ENCODE measurements at places on chromosomes 4 and X.

GRCh38 chrX:150854856-150855255 is 43.6 kb downstream of the CD99L2 start:
- DNase-seq, result no peak

DNA sequence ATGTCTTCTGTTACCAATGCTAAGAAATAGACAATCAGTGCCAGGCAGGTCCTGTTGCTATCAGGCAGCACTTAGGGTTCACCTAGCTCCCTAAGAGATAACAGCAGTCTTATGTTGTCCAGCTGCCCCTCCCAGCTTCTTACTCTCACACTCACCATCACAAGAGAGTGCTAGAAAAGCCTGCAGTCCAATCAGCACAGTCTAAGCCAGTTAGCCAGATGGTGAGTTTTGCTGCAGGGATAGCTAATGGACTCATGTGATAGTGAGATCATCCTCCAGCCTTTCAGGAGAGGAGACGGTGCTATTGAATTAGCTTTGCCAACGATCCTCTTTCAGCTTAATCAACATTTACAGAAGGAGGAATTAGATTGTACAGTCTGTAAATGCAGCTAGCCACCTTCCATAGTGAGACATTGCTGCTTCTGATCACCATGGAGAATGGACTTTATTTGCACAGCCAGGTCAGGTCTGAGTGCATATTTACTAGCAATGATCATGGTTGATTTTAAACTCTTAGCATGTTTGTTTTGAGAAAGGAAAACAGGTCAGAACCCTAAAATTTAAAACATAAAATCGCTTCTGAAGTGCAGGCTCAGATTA is 438.3 kb downstream of the CENPC start:
- no peak for DNase-seq

DNA sequence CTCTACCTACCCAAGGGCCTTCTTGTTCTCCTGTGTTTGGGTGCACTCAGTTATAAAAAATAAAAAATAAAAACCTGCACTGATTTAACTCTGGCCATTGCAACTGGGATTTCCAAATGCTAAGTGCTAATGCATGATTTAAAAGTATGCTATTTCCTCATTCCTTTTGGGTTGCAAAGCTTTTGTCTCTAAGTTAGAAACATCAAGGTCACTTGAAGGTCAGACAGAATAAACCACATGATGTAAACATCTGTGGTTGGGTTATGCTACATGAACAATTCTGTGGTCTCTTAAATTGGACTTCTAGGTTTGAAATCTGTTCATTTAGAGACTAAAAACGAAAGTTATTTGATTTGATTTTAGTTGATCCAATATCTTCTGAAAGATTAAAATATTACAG is 1547.4 kb upstream of the TENM3 start:
- DNase-seq, result no peak

DNA sequence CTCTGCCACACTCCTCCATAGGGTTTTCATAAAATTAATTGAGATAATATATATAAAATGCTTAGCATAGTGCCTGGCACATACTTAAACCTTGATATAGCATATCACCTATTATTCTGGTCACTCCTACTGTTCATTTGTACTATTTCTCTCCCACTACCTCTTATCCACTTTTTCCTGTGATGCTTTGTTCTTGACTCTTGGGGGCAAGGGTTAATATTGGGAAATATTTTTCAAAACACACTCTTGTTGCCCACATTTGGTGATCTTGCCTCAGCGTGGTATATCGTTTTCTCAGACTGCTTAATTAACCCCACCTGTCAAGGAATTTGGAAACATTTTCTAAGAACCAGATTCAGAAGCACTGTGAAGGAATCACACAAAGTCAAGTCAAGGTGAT is 16.3 kb downstream of the SERPINA7 start:
- no peak for DNase-seq

DNA sequence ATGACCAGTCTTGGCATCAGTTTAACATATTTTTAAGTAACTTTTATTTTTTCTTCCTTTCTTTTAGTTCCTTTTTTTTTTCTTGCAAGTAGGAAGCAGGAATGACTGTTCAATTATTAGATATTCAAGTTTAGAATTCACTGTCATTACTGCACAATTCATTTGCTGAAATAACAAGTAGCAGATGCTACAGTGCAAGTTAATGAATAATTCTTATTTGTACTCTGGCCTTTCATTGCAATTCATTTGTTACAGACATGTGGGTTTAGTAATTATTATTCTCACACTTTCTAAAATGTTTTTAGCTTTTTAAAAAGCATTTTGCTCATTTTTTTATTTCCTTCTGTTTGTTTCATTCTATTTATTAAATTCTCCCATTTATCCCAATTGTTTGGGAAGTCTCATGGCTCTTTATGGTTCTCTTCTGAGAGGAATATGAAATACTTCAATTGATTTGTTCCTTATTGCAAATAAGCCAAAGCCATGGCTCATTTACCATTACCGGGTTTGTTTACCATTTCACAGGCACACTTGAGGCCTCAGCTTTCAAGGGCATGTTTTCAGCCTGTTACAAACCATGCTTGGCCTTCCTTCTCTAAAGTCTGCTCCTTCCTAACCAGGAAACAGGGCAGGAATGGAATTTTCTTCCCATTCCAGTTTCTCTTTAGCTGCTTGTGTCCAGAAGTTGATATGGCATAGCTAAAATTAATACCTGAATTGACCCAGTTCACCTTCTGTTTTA is 4.6 kb upstream of the DCAF4L1 start:
- DNase-seq, result no peak

DNA sequence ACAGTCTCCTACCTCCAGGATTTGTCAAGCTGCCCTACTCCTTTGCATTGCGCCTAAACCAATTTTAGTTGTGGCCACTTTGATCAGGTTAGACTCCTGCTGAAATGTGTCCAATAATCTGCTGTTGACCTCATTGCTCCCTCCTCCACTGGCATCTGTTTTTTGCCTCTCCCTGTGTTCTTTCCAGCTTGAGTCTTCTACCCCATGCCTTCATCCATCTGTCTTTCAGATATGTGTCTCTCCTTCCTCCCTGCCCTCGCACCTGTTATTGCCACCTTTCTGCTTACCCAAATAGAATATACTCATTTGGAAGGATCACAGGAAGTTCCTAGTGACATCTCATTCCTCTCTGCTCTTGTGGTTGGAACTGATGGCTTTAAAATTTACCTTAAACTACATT is 366.6 kb upstream of the CLNK start:
- DNase-seq, result no peak

GRCh38 chr4:182881914-182882313 is 35.3 kb downstream of the DCTD start:
- DNase-seq, result no peak

- no peak for DNase-seq
Observed at GRCh38 chr4:91170768-91171167, 1043.6 kb downstream of the CCSER1 start.

DNA sequence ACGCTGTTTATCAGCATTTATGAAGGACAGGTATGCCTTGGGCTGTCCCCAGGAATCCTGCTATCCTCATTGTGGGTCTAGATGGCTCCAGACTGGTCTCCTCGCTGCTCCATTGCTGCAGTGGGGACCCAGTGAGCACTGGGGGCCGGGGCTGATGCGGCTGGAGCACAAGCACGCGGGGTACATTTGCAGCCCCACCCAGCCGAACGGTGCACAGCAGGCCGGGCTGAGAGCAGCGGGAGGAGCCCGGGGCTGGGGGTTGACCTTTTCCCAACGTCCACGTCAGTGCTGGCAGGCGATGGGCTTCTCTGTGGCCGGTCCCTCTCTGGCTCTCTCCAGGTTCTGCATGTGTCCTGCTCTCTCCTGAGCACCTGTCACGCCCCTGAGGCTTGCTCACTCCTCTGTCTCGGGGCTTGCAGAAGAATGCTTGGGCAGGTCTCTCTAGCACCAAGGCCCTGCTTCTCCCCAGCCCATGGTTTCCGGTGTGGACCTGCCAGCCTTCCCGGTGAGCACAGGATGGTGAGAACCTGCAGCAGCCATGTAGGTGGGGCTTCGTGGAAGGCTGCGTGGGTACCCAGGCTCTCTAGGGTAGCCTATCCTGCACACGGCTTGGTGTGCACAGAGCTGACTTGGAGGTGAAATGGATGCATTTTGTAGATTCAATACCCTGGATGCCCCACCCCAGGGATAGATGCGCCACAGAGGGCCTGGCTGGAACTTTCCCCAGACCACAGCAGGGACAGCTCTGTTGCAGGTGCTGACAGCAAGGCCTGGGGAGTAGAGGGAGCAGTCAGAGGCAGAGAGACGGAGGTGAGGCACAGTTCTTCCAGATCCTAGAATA is 89.1 kb upstream of the ADRA2C start:
- DNase-seq, result no peak

DNA sequence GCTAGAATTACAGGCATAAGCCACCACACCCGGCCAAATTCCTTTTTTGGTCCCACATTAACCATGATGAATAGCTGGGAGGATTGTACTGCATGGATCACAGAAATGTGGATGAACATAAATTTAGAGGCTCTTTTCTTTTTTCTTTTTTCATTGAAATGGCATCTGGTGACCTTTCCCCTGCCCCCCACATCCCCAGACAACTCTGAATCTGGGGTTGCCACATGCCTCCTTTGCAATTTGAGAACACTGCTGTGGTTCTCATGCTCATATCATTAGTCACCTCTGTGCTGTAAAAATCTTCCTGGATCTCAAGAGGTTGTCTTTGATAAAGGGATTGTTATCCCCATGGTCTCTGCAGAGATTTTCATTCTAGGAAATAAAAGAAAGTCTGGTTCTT is 22.8 kb upstream of the FMR1NB start:
- no peak for DNase-seq

- DNase-seq, result no peak
Observed at GRCh38 chrX:49191574-49192011, 5.4 kb upstream of the PRICKLE3 start.

DNA sequence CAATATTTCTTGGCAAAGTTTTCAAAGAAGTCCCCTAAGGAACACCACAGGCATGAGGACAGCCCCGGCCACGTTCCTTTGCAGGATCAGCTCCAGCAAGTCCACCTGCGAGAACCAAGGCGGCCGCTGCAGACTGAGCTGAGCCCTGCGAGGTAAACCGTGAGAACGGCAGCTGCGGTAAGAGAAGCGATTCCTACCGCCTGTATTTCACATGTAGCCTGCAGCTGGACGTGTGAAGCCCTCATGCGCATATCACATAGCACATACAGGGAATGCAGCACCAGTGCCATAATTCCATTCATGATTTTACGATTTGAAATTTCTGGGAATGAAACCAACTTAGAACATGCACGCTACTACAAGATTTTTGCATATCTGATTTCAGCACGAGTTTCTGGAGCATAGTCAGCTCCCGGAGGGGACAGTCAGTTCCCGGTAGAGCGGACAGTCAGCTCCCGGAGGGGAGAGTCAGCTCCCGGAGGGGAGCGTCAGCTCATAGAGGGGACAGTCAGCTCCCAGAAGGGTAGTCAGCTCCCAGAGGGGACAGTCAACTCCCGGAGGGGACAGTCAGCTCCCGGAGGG is 41.7 kb downstream of the FGFRL1 start:
- no peak for DNase-seq

- no peak for DNase-seq
Observed at GRCh38 chrX:16033331-16033730, 90.0 kb upstream of the GRPR start.

DNA sequence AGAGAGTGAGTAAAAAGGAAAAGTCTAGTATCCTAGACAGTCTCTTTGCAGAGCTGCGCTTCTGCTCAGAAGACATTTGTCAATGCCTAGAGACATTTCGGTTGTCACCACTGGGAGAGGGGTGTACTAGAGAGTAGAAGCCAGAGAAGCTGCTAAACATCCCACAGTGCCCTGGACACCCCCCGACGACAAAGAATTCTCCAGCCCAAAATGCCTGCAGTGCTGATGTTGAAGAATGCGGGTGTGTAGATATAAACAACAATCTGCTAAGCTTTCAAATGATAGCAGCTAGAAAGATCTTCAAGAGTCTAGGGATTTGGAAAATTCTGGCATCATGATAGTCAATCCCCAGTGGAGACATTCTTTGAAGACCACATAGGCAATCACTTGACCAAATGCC is 90.1 kb downstream of the PALLD start:
- DNase-seq, result no peak

DNA sequence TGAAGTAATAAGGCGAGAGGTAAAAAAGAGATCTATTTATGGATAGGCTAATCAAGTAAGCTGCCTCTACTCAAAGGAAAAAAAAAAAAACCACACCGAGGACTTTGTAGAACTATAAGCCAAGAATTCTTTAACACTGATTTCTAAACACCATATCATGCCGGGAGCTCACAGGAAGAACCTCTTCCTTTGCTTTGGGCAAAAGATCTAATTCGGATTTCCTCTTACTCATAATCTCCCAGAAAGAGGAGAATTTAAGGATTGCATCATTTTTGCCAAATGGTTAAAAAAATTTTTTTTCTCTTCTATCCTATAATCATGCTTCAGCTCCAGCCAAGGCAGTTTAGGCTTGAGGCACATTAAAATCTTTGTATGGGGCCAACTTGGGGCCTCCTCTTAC is 95.5 kb downstream of the ZNF827 start:
- DNase-seq, result no peak

DNA sequence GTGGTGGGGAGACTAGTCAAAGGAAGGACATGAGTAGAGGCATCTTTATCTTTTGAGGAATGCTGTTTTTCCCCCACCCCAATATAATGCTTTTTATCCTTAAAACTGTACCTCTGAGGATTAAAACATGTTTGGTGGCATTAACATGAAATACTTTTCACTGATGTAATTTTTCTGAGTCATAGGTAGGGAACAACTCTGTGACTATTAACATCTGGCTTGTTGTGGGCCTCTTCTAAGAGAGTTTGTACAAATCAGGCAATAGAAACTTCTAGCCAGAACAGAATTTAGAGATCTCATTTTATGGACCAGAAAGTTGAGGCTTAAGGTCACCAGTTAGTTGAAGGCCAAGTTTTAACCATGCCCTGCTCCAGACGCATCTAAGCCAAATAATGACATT is 207.6 kb downstream of the SOX3 start:
- DNase-seq, result no peak

DNA sequence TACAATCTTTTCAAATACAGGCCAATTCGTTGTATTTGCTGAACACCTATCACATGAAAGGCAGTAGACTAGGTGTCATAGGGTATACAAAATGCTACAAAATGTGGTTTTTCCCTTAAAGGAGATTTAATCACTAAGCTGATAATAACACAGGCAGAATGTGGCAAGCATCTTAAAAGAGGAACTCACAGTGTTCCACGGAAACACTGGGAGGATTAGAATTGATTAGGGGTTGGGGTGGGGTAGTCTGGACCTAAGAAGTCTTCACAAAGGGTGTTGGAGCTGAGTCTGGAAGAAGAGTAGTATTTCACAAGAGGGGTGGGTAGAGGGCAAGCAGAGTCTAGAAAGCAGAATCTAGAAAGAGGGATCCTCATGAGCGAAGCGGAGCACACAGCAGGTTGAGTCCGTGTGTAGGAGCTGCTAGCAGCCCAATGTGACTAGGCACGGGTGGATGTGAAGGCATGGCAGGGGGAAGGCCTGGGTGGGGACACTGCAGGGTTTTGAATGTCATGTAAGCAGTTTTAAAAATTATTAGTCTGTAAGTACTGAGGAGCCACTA is 123.6 kb downstream of the MGST2 start:
- DNase-seq, result no peak

GRCh38 chr4:56618734-56619133 is 62.4 kb downstream of the HOPX start:
- DNase-seq, result no peak
